BJ (cell line): ENCODE measurements at places on chromosomes 1 and 21. TPM values are rescaled to one million over a fixed set of nuclear protein-coding genes. Genes with fewer than 3 reads are reported as not detected.

- DNase-seq = no peak
Measured at GRCh38 chr1:47919113-47919833, 77.9 kb downstream of the TRABD2B start.

DNA sequence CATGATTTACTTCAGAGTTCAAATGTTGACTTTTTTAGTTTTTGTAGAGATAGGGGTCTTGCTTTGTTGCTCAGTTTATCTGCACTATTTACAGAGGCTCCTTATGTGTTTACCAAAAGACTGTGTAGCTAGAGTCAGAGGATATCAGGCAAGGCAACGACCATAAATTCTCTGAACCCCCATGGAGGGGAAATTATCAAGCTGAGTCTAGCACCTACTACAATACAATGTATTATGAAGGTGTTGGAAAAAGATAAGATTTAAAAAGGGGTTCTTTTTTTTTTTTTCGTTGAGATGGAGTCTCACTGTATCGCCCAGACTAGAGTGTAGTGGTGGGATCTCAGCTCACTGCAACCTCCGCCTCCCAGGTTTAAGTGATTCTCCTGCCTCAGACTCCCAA, 16.4 kb downstream of the GMEB1 start:
- no peak for DNase-seq

- no peak for DNase-seq
Measured at GRCh38 chr1:101004670-101005069, 20.9 kb downstream of the DPH5 start.

DNA sequence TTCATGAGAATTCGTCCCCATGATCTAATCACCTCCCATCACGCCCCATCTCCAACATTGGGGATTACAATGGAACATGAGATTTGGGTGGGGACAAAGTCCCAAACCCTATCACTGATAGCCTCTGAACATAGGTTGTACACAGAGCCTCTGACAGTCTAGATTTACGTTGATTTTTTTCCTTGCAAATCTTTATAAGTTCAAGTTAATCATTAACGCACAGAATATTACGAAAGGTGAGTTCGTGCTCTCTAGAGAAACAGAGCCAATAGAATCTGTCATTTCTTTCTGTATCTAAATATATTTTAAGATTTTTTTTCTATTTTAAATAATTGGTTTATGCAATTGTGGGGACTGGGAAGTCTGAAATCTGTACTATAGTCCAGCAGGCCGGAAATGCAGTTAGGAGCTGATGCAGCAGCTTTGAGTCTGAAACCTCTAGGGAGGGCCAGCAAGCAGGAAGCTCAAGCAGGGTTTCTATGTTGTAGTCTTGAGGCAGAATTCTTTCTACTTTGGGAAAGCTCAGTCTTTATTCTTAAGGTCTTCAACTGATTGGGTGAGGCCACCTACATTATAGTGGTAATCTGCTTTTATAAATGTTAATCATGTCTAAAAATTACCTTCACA, 61.0 kb downstream of the SELENOF start:
- no peak for DNase-seq

GRCh38 chr1:42282867-42283583, 52.0 kb downstream of the FOXJ3 start:
- no peak for DNase-seq

Gene SIM2
- not detected in 2 replicates for polyA plus RNA-seq

Gene PROK1
- not detected in 2 replicates for polyA plus RNA-seq
